B cell (primary cell): ENCODE measurements at places on chromosomes 5 and 9. TPM values are rescaled to one million over a fixed set of nuclear protein-coding genes. Genes with fewer than 3 reads are reported as not detected.

CTSL gene
- 0.13 and 0.71 TPM in 2 replicates for polyA plus RNA-seq

ZFP2 gene
- polyA plus RNA-seq, result 0.72 and 1.1 TPM in 2 replicates

BRINP1 gene
- not detected in 2 replicates for polyA plus RNA-seq

IFNA16 gene
- not detected in 2 replicates for polyA plus RNA-seq

GDA gene
- 0.09 TPM in 1 of 2 replicates, not detected in the other for polyA plus RNA-seq

PRRC2B gene
- polyA plus RNA-seq, result 63.9 and 64.5 TPM in 2 replicates

PLAC8L1 gene
- not detected in 2 replicates for polyA plus RNA-seq

PRRC1 gene
- 9.7 and 15.8 TPM in 2 replicates for polyA plus RNA-seq

SYNPO gene
- polyA plus RNA-seq, result 11.2 and 13.2 TPM in 2 replicates
